ENCODE measurements at places on chromosomes 11 and 22.

DNA sequence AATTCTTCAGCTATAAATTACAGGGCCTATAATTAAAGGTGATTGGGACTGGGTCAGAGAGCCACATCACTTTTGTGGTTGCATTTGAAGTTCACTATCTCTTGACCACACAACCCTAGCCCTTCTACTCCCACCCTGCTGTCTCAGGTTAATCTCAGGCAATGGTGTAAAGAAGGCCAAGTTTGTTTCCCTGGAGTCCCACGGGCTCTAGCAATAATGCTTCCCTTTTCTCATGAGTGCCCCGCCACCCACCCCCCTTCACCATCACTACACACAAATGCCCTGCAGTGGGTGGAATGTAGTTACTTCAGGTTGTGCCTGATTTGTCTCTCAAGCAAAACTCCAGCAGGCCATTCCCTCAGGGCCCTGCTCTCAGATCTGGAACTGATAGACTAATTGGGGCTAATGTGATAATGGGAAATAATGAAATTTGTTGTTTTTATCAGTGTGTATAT, 1.8 kb upstream of the EHF start:
- no peak for DNase-seq

DNA sequence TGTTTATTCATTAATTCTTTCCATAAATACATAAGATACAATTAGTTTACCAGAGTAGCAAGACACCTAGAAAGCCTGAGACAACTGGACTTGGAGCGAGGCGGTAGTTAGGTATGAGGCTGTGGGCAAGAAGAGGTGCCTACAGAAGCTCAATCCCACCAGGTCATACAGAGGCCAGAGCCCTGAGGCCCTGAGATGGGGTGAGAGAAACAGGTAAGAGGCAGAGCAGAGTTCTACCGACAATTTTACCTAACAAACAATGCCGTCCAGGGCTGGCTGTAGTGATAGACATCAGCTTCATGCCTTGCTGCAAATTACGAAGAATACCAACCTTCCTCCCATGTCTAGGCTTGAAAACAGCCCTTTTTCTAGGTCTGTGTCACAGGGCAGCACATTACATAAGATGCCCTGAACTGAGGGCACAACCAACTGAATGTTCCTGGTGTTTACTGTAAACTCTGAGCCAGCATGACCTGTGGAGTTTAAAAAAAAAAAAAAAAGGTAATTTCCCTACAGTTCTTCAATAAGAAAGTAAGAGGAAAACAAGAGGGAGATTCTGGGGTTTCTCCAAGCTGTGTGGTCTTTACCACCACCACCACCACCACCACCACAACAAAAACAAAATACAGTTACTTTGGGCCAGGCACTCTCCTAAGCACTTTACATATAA, 105.8 kb downstream of the GAB2 start:
- no peak for DNase-seq

- no peak for DNase-seq
These were observed 7.7 kb upstream of the APLP2 start for GRCh38 chr11:130062026-130062425.

GRCh38 chr11:75504501-75504900, 21.2 kb downstream of the GDPD5 start:
- DNase-seq: no peak

DNA sequence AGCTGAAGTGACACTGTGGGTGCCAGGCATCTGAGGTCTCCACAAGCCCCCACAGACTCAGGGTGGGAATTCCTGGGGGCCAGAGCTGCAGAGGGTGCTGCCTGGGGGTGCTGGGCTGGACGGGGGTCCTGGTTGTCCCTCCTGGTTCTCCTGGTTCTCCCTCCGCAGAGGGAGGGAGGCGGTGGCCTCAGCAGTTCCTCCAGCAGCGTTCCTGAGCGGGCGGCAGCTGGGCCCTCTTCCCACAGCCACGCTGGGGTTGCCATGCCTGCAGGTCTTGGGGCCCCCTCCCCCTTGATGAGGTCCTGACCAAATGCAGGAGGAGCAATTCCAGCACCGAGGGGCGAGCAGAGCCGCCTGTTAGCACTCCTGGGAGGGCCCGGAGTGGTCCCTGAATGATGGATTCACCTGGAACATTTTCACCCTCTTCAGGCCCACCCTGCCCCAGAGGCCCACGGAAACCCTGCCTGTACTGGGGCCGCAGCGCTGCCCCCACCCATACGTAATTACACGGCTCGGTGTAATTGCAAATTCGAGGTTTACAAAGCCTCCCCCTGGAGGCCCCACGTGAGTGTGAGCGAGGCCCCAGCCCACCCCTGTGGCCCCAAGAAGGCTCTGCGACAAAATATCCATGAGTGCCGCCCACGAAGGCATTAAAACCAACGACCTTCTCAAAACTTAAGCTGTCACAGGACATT, 635 bp downstream of the C11orf21 start:
- DNase-seq: no peak

GRCh38 chr11:118184784-118185579, 8.5 kb upstream of the SCN2B start:
- DNase-seq: no peak

- no peak for DNase-seq
These were observed 511 bp downstream of the PKDREJ start for GRCh38 chr22:46262449-46263215.

DNA sequence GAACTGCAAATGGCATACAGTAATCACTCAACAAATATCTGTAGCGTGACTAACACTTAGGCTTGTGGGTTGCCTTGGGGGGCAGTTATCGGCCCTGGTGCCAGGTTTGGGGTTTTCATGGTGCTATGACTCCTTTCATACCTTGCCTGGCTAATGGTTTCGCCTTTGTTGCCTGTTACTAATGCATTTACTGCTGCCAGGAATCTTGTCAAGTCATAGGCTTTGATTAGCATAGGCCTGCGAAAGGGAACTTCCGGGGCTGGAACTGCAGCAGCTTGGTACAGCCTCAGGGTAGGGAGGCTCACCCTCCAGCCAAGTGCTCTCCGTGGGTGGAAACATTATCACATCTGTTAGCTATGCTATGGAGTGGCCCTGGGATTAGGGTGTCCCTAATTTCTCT, 13.2 kb downstream of the SLC25A18 start:
- no peak for DNase-seq

- no peak for DNase-seq
These were observed 48.2 kb upstream of the CHST1 start for GRCh38 chr11:45713573-45713972.

- no peak for DNase-seq
These were observed 23.1 kb downstream of the A4GALT start for GRCh38 chr22:42697542-42698013.

DNA sequence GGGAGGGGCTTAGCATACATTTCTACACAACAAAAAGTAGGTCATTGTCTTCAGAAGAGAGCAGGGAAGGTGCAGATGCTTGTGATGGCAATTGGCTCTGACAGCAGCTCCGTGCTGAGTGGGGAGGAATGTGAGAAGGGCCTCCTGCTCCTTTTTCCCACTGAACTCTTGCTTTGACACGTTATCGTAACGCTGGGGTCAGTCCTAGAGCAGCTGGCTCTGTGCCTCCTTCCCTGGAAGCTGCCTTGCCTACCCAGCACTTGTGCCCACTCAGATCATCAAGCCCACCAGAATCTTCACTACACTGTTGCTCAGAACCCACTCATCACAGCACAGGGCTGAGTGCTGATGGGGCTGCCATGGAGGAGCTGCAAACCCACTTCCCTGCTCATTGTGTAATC, 14.9 kb upstream of the NAV2 start:
- no peak for DNase-seq

- DNase-seq: no peak
These were observed 37.4 kb downstream of the OR2AT4 start for GRCh38 chr11:75059299-75059698.

- no peak for DNase-seq
These were observed 6.7 kb upstream of the VSIG10L2 start for GRCh38 chr11:125939081-125939521.

DNA sequence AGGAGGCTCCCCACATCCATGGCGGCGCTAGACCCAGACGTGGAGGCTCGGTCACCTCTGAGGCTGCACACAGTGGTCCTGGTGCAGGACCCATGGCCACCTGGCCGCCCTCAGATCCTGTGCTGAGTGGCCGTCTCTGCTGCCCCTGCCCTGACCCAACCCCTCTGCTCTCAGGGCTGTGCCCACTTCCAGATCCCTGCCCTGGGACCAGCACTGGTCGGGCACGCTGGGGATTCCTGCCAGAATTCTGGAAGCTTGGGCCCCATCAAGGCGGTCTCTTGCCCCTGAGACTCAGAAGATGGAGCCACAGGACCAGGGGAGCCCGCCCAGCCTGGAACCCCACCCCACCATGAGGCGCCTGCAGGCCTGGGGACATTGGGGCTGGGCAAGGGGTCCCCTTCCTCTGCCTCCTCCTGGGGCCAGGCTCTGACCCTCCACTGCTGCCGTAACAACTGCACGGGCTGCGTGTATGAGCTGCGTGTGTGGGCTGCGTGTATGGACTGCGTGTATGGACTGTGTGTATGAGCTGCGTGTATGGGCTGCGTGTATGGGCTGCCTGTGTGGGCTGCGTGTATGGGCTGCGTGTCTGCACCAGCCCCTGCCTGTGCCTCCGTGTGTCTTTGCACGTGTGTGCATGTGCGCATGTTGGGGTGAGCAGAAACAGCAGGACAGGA, 48.7 kb downstream of the IGLL1 start:
- no peak for DNase-seq

DNA sequence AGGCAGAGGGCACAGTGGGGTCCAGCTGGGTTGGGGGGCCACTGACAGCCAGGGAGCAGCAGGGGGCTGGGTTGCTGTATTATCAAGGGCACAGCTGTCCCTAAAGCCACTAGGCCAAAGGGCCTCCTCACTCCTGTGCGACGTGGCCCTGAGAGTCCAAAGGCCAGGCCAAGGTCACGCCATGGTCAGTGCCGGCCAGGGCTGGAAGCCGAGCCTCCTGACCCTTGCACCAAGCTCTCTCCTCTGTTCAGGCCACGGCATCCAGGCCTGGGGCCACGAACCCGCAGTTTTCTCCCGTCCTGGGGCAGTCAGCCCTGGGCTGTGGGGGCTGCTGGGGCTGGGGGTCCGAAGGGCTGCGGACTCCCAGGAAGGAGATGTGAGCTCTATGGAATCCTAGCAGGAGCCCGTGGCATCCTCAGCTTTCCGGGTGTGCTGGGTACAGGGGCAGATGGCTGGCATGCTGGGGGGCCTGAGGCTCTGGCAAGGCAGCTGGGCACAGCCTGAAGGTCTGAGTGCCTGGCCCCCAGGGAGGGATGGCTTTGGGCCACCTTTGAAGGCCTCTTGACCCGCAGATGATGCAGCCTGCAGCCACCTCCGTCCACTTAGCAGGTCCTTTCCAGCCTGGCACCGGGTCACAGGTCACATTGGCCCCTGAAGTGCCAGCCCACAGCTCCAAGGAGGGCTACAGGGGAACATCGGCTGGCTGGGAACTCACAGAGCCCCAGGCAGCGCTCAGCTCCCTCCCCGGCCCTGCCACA, 17.3 kb upstream of the PPARA start:
- DNase-seq: no peak

GRCh38 chr11:68386331-68386978, 74.1 kb downstream of the LRP5 start:
- DNase-seq: no peak

- no peak for DNase-seq
These were observed 6.1 kb downstream of the MAPK1 start for GRCh38 chr22:21861264-21861848.

DNA sequence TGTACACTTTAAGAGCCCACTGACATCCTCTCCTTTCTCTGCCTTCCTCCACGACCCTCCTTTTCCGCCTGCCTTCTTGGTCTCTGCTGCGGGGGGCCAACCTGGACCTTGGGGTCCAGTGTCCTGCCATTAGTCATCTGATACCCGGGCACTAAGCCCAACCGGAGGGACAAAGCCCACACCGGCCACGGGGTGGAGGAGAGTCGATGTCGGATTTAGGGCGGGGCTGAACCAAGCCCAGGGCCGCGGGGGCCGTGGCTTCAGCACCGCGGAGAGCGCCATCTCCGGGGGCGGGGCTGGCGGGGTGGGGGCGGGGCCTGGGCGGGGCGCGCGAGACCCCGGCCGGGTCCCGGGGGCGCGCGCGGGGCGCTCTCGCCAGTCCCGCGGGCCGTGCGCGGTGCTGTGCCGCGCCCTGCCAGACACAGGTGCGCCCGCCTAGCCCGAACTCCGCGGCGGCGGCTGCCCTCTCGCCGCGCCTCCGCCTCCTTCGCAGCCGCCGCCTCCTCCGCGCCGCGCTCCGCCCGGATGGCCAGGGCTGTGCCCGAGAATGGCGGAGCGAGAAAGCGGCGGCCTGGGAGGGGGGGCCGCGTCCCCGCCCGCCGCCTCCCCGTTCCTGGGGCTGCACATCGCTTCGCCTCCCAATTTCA, at the start of gene MAPK8IP1:
MAPK8IP1 (plus strand) TSS at position 378 of the 647 bp plus-strand sequence; CDS start at position 548, 170 bp downstream.
- DNase-seq: peak; percentile 13

DNA sequence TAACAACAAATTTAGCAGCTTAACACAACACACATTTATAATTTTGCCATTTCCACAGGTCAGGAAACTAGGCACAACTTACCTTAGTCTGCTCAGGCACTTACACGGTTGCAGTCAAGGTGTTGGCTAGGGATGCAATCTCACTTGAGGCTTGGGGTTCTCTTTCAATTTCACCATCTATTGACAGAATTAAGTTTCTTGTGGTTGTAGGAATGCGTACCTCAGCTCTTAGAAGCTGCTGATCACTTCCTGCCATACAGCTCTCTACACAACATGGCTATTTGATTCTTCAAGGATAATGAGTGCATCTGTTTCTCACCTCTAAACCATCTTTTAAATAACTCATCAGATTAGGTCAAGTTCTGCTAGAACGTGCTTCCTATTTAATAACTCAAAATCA, 968.1 kb downstream of the LRRC4C start:
- DNase-seq: no peak

DNA sequence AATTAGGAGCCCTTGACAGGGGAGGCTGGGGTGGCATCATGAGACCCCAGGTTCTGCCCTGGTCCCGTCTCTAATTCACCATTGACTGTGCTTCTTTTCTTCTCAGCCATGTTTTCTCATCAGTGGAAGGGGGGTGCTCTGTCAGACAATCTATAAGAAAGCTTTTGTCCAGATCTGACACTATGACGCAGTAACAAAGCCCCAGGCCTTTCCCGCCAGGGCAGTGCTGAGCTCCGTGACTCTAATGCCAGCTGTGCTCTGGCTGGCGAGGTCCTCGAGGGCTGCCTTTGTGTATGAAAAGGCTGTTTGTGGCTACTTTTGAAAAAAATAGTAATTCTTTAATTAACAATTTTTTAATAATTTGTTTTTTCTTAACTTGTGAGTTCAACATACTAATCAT, 3.2 kb downstream of the CD6 start:
- no peak for DNase-seq

DNA sequence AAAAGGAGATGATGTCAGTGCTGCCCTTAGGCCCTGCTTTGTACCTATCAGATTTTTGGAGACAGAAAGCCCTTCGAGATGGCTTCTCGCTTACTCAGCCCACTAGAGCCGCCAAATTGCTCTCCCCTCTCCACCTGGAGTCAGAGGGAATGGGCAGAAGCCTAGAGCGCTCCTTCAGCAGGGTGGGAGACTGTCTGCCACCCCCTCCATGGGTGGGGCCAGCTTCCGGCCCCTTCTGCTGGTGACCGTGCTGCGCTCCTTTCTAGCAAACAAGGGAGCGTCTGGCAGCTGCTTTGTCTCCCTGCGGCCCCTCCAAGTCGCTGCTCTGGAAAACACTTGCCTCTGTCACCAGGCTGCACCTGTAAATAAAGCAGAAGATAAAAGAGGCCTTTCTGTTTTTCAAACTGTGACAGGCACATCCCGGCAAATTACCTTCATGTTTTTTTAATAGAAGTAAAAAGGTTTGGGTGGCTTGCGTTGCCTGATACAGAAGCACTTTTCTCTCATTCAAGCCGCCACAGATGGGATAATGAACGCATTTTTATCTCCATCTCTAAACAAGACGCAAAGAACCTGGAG, 145.7 kb upstream of the NECTIN1 start:
- no peak for DNase-seq
